ENCODE measurements at places on chromosomes 12 and 14.
A peak's percentile ranks its signal among the peaks of the same experiment; 100 is the strongest.

DNA sequence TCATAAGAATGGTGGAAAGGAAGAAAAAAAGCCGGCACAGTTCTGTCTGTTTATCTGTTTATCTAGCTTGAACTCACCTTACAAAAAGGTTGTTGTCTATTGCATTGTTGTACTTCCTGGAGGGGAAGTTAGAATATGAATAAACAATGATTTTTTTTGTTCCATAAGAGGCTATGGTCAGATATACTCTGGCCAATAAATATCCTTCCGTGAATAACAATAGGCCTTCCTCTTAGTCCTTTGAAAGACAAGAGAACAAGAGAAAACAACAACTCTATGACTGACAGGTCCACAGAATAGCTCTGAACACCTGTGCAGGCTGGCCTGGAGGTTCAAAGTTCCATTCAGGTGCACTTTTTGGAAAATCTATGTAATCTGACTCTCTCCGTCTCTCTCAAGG is 192.8 kb upstream of the KRR1 start:
- no peak for DNase-seq

DNA sequence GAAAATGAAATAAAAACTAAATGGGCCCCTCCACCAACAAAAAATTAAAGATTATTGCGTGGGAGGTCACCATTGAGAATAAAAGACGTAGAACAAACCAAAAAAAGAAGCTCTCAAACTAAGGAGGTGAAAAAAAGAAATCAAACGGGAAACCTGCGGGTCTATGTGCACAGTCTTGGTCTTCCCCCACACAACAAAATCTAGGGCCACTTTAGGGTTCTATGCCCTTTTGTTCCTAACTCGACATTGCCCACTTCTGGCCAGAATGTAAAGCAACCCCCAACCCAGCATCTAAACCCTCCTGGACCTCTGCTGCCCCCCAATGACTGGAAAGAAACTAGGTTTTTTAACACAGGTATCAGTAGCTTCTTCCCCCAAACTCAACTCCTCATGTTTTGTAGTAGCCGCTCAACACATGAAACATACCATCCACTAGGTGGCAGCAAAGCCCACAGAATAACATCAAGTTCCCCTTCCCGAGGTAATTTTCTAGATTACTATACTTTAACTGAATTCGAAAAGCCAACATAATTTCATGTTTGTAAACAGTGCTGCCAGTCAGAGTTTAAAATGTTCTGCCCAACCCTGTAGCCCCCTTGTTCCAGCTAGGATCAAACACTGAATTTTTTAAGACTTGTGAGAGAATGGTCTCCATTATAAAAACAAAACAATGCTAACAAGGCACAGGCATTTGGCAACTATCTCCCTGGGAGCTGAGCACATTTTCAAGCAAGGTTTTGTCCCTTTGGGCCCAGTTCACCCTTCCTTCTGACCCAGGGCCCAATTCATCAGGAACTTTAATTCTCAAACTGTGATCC is 18.7 kb downstream of the DAD1 start:
- DNase-seq, result peak; percentile 53

- DNase-seq, result no peak
Measured at GRCh38 chr14:105517096-105517495, 9.3 kb upstream of the TMEM121 start.

GRCh38 chr12:24387381-24387780 is 437.9 kb upstream of the SOX5 start:
- DNase-seq, result no peak

DNA sequence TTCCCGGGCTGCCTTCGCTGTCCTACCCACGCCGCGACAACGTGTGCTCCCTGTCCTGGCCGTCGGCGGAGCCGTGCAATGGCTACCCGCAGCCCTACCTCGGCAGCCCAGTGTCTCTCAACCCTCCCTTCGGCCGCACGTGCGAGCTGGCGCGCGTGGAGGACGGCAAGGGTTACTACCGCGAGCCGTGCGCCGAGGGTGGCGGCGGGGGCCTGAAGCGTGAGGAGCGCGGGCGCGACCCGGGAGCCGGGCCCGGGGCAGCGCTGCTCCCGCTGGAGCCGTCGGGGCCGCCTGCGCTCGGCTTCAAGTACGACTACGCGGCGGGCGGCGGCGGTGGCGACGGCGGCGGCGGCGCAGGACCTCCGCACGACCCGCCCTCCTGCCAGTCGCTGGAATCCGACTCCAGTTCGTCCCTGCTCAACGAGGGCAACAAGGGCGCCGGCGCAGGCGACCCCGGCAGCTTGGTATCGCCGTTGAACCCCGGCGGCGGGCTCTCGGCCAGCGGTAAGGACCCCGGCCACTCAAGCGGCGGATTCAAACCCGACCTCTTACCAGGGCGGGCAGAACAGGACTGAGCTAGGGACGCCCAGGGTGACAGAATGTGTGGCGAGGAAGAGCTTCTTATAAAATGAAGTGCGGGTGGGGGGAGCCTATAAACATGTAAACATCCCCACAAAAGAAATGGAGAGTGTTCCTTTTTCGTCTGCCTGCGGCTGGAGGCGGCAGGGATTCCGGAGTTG is 503 bp downstream of the HOXC12 start:
- DNase-seq, result no peak

DNA sequence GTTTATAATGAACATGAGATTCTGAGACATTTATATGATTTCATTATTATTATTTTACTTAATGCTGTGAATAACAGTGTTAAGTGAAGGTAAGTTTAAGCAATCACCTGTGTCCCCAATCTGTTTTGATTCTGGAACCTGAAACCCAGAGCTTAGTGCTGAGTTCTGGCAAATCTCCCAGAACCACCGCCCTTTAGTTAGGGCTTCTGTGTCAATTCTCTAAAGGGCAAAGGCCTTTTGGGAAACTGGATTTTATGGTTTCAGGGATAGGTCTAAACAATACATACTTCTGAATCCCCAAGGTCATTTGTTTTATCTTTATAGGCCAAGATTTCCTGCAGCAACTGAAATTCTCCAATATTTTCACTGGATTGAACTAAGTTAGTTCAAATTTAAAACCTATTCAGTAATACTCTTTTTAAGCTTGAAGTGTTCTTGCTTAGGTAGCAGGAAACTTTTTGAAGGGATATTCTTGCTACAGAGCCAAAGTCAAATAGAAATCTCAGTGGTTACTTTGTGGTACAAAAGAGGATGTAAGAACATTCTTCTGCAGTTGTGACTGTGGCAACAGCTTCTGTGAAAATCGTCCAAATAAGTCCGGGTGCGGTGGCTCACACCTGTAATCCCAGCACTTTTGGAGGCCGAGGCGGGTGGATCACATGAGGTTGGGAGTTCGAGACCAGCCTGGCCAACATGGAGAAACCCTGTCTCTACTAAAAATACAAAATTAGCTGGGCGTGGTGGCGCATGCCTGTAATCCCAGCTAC is 10.0 kb upstream of the PKP2 start:
- DNase-seq, result no peak

Measured in SIG-M5 (cell line).